ENCODE measurements at places on chromosomes 3 and 15.

DNA sequence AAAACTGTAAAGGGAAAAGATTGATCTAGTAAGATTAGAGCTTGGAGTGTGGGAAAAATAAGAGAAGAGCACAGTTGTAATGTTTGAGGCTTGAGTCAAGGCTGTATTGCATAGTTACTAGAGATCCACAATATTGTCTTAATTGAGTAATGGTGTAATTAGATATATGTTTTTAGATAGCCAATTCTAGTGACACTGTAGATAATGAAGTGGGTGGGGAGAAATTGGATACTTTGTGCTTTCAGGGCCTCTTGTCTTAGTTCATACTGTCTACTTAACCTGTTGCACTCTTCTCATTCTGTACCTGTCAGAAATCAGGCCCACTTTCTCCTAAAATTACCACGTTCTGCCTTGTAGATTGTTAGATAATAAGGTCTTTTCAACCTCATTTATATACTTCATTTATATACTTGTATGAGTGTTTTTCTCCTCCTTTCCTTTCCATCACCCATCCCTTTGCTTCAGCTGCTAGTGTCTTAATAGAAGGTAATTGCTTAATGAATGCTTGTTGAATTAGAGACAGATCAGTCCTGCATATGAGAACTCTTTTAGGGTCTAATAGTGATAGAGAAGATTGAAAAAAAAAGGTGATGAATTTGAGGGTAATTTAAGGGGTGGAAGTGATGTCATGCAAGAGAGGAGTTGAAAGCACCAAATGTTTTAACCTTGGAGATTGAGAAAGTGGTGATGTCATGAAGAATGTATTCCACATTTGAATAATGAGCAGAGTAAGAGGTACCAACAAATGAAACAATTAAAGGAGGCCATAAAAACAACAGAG lies 32.0 kb downstream of the PIK3CA start:
- no peak for DNase-seq

DNA sequence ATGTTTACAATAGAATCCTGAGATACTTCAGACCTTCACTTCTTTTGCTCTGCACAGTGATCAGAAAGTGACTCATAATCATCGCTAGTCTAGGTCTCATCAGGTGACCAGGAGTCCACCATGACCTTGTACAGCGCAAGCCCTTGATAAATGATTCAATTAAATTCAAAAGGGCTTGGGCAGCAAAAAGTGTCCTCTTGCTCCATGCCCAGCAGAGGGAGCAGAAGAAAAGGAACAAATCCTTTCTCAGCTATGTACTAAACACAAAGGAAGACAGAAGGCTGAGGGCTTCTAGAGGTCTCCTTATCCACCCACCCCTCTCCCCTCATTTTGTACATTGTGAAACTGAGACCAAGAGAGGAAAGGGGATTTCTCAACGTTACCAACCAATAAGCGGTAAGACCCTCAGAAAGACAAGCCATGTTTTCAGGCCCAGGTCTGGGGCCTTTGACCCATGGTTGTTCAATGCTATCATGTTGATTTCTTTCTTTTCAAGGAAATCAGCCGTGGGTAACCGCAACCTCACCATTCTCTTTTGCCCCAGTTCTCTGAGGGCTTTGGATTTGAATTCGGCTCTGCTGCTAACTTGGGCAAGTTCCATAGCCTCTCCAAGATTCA lies 74.8 kb downstream of the AQP9 start:
- DNase-seq: no peak

DNA sequence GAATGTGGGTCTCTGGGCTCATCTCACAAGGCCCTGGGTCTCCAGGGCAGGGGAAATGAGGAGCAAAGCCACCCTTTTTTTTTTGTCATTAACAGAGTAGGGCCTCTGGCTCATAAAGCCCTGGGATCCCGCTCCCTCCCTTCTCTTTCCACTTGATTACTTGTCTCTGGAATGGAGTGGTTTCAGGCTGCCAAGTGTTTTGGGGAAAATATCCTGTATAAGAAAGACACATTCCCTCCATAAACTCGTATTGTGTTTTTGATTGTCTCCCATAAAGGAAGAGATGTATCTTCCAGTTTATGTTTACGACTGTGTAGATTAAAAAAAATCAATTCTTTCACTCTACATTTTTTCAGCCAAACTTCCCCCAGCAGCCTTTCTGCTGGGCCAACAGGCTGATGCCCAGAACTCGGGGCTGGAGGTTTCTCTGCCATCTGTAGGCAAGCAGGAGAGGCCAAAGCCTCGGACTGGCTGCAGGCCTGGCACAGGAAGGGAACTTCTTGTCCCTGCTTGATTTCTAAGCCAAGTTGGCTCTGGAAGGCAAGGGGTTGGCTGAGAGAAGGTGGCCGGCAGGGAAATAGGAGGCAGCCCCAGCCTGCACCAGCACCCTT lies 49.4 kb upstream of the INSYN1 start:
- DNase-seq: no peak

- DNase-seq: no peak
Measured at GRCh38 chr15:20340931-20341661, 200.5 kb downstream of the GOLGA6L6 start.

- no peak for DNase-seq
Measured at GRCh38 chr3:7707187-7707586, 794.4 kb upstream of the LMCD1 start.

GRCh38 chr3:77931255-77932009 lies 891.5 kb downstream of the ROBO2 start:
- DNase-seq: no peak

- DNase-seq: no peak
Measured at GRCh38 chr3:16378920-16379319, 113.9 kb downstream of the OXNAD1 start.

DNA sequence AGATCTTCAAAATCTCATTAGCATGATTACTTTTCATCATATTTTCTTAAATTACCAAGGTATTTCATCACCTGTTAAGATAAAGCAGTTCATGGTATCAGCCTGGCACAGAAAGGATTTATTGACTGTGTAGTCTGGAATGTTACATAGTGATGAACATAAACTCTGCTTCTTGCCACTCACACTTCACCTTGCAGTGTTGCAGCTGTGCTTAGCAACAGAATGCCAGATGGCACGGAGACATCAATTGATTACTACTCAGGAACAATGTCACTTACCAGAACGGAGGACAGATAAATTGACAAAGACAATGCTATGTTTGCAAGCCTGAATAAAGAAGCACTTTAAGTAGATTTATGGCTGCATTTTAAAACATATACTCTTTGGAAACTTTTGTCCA lies 15.0 kb upstream of the BCHE start:
- DNase-seq: no peak

DNA sequence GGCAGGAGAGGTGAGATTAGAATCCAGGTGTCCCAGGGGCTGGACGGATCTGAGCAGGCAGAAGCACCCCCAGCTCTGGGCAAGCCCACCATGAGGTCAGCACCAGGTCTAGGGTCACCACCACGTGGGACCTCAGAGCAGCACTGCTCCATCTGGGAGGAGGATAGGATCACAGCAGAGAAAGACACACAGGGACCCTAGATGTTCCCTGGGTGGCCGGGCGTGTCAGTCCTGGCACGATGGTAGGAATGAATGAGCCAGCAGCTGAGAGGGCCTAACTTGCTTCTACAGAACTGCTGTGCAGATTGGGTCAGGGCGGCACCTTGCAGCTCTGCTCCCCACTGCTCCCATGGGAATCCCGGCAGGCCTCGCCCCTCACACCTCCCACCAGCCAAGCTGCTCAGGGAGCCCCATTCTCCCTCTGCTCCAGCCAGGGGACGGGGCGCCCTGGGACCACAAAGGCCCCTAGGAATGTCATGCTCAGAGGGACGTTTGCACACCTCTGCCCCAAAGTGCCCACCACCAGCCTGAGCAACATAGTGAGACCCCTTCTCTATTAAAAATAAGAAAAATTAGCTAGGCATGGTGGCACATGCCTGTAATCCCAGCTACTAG lies 66.3 kb downstream of the ZNF445 start:
- DNase-seq: no peak

GRCh38 chr3:71063773-71064290 lies 519.7 kb downstream of the FOXP1 start:
- no peak for DNase-seq

DNA sequence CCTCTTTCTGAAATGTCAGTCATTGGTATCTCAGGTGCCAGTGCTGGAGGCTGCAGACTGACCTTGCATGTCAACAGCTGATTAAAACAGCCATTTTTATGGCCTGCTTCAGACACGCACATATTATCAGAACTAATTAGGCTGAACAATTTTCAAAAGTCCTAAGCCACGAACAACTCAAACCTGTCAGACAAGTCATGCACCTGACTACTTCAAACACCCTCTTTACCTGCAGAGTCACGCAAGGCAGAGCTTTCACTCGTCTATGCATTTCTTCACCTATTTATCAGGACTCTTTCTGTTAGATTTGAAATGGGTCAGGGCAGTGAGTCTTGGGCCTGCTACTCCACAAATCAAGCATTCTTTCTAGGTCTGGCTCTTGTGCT lies 26.7 kb downstream of the CLK3 start:
- no peak for DNase-seq

- no peak for DNase-seq
Measured at GRCh38 chr15:88878720-88879184, 16.6 kb downstream of the HAPLN3 start.

DNA sequence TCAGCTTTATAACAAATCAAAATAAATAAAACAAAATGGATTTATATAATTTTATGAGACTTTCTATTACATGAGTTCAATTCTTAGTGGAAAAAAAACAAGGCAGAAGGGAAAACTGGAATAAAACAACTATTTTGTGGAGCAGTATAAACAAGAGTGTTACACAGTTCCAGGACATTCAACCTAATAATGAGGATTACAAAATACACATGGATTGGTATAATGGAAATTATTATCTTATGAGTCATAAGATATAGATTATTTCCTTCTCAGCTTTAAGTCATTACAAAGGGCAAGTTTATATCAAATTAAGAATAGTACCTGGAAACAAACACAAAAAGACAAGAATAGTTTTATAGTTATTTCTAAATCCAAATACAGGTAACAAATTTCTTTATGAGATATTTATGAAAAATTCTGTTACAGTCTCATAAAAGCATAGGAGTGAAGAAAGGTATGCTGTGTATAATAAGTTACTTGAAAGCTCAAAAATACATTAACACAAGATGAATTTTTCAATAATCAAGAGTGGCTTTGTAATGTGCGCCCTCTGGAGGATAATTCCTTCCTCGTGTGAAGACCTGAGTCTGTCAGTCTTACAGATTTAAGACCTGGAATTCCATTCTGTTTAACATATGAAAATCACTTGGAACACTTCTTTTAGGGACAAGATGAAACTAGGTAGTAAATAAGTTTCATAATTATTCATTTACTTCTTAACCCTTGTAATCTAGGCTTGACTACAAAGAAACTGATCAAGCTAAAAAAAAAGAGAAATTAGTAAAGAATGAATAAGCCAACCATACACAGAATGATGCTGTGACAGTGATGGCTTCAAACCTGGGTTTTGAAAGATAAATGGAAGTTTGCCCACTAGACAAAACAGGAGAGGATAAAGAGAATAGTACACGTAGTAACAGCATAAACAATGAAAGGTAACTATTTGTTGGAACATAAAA lies 9.5 kb downstream of the COPS2 start:
- no peak for DNase-seq

DNA sequence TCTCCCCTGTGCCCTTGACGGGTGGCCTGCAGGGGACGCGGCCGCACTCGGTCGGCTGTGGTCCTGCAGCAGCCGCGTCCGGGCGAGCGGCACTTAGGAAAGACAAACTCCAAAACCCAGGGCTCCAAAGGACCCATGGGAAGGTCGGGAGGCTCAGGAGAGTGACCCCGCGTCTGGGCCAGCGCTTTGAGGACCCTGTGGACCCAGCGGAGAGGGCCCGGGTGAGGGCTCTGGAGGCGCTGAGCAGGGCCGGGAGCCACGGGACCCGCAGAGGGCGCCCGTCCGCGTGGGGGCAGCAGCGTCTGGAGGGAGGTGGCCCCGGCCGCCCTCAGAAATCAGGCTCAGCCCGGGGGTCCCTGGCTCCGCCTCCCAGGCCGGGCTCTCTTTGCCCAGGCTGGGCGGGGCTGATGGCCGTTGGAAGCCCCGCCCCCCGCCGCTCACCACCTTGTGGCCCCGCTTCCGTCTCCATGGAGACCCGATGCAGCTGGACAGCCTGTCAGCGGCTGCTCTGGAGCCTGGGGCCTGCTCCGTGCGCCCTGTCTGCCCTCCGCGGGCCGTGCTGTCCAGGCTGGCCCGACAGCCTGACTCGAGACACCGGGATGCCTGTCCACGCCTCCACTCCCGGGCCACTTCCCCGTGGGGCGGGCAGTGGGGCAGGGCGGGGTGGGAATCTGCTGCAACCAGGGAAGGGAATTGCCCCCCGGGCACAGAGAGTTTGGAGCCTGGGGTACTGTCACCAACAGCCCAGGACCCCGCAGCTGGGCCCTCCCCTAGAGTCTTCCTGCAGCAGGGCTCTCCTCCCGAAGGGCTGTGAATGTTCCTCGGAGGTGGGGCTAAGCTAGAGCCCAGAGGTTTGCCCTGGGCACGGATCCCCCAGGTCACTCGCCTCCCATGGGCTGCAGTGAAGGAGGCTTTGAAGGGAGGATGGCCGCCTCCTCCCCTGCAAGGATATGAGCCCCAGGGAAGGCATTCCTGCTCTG lies 34.8 kb upstream of the RPL32 start:
- DNase-seq: no peak

GRCh38 chr3:47010910-47011309 lies 31.4 kb downstream of the NBEAL2 start:
- DNase-seq: no peak

GRCh38 chr15:95626501-95627361 lies 703.8 kb upstream of the NR2F2 start:
- no peak for DNase-seq

DNA sequence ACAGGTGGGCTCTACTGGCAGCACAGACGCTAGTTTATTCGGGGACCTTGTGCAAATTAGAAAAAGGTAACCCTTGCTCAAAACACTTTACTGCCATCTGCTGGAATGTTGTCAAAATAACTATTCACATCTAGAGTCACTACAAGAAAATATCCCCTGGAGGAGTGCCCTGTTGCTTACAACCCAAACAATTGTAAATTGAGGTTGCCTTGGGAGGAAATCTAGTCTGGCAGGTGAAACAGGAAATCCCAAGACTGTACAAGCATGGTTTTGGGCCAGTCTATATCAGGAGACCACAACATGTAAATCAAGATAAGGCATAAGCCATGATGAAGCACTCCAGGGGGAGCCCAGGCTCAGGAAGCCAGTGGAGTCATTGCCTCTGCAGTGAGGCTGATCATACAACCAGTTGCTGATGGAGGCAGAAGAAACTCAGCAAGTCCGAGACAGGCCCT lies 136.8 kb upstream of the ACP3 start:
- DNase-seq: no peak

- DNase-seq: no peak
Measured at GRCh38 chr3:115518100-115518852, 105.0 kb upstream of the GAP43 start.

DNA sequence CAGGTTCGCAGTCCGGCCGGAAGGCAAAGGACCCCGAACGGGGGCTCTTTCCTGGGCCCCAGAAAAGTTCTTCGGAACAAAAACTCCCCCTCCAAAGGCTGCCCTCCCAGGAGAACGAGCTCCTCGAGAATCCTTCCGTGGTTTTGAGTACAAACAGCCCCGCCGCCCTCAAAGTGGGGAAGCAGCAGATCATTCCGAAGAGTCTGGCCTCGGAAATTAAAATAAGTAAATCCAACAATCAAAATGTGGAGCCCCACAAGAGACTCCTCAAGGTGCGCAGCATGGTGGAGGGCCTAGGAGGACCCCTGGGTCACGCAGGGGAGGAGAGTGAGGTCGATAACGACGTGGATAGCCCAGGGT lies 1.3 kb downstream of the ARHGEF26 start:
- no peak for DNase-seq

GRCh38 chr3:145865399-145866018 lies 295.5 kb downstream of the PLOD2 start:
- DNase-seq: no peak

GRCh38 chr15:83512459-83512858 lies 65.3 kb downstream of the SH3GL3 start:
- DNase-seq: no peak

GRCh38 chr3:48544141-48544540 lies 12.5 kb downstream of the PFKFB4 start:
- no peak for DNase-seq

All from stimulated activated CD8-positive, alpha-beta memory T cell treated with anti-CD3 and anti-CD28 coated beads, Interleukin-4, amount 100 ng/mL, for 4 hours (primary cell).